ENCODE measurements at places on chromosomes 2 and 18.
A peak's percentile ranks its signal among the peaks of the same experiment; 100 is the strongest.

- no peak for DNase-seq
These were observed 89.5 kb upstream of the HNRNPA3 start for GRCh38 chr2:177123048-177123447.

GRCh38 chr18:71878226-71878625, 665.9 kb downstream of the CBLN2 start:
- DNase-seq: no peak

GRCh38 chr2:99850084-99850710, 292.2 kb downstream of the AFF3 start:
- no peak for DNase-seq

DNA sequence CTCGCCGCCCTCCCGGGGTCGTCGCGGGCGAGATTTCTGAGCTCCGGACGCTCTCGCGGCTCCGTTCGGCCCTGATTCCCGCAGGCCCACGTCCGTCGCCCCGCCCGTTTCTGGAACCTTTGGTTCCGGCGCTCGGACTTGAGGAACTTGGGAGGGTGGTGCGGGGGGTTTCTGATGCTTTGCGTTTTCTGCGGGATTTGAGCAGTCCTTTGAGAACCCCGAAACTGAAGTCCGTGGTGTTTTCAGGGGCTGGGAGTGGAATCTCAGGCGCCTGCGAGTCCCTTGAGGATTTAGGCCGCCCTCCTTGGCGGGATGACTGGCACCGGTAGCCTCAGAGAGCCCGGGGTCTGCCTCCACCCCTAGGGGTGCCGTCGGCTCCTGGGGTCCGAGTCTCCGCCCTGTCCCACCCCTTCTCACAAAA, 336 bp downstream of the THNSL2 start:
- DNase-seq: no peak

GRCh38 chr2:170235860-170236679, 58.1 kb downstream of the MYO3B start:
- peak; percentile 46 for DNase-seq
